ENCODE measurements at places on chromosomes 3 and 15.

- DNase-seq = no peak
Measured at GRCh38 chr15:64009241-64009640, 37.0 kb downstream of the DAPK2 start.

DNA sequence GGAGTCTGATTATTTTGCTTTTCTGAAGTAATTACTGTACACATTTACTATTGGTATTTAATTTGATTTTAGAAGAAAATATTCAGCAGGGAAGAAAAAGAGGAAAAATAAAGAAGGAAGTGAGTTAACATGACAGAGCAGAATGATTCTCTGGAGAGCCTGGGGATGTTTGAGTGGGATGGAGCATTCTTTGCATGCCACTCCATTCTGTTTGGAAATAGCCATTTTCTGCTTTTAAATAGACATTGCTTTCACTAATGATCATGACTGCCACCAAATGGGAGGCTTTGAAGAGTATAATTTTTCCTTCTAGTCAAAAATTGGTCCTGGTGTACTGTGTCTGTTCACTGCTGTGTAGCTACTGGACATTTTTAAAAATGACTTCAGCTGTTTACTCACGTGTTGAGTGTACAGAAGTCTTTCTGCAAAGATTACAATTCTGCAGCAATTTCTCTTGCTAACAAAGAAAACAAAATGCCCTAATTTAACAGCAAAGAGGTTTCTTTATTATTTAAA lies 196.1 kb downstream of the RYR3 start:
- no peak for DNase-seq

DNA sequence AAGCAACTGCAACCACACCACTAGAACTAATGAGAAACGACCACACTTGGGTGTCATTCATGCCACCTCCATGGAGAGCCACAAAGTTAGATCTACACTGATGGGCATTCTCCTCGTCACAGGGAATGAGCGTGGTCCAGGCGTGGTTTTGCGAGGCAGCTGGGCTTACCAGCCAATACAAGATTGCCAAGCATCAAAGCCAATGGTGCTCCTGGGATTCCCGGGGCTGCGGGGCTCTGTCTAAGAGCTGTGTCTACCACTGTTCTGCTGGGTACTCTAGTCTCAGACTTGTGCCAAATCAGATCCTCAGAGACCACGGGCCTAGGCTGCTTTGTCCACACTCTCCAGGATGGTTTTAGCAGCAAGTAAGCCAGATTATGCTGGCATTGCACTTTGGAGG lies 43.8 kb downstream of the RAB6B start:
- no peak for DNase-seq

GRCh38 chr3:13494463-13495350 lies 14.6 kb downstream of the HDAC11 start:
- no peak for DNase-seq

DNA sequence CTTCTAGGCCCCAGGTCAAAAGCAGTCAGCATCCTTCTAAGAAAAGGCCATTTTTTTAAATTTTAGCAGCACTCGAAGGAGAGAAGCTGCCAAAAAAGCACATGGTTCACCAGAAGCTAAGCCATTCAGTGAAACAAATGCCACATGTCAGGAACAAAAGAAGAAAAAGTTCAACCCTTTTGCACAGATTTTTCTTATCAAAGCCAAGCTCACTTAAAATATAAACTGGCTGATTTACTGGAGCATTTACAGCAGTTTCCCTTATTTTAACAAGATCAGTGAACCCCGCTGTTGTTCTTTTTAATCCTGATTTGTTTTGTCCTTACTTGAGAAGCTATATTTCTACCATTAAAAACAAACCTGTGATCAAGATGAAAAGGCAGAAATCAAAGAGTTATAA lies 46.5 kb upstream of the SYNPR start:
- DNase-seq = no peak

DNA sequence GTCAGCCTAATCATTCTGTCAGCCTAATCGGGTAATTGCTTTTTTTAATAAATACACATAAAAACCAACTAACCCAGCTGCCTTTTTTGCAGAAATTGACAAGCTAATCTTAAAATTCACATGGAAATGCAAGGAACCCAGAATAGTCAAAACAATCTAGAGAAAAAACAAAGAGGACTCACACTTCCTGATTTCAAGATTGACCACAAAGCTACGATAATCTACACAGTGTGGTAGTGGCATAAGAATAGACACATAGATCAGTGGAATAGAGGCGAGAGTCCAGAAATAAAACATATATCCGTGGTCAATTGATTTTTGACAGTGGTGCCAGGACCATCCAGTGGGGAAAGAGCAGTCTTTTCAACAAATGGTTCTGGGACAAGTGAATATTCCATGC lies 2.4 kb upstream of the C3orf20 start:
- DNase-seq = no peak

DNA sequence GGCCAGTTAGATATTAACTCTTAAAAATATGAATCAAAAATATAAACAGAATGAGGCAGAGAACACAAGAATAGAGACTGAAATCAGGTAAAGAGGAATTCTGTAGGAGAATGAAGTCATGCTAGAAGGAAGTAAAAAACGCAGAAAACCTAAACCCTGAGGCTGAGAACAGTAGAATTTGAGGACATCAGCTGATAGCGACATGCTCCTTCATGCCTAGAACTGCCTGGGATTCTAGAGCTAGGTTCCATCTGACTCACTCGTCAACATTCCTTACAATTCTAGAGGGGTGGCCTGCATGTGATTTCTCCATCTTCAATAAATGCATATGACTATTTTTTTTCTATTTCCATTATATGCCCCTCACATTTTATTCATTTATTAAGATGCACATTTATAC lies 343.0 kb downstream of the ROBO1 start:
- DNase-seq = no peak
